ENCODE measurements at places on chromosomes 5 and 9.

- DNase-seq = no peak
Observed at GRCh38 chr5:16529306-16529705, 63.7 kb upstream of the ZNF622 start.

DNA sequence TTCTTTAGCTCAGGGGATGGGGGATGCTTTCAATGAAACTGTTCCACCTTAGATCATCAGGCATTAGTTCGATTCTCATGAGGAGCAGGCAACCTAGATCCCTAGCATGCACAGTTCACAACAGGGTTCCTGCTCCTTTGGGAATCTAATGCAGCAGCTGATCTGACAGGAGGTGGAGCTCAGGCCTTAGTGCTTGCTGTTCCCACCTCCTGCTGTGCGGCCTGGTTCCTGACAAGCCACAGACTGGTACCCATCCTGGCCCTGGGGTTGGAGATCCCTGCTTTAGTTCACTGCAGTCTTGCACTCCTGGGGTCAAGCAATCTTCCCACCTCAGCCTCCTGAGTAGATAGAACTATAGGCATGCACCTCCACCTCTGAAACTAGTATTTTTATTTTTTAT is 1369.8 kb upstream of the NUDT12 start:
- no peak for DNase-seq

- DNase-seq = no peak
Observed at GRCh38 chr9:127971357-127972235, 9.2 kb downstream of the EEIG1 start.

DNA sequence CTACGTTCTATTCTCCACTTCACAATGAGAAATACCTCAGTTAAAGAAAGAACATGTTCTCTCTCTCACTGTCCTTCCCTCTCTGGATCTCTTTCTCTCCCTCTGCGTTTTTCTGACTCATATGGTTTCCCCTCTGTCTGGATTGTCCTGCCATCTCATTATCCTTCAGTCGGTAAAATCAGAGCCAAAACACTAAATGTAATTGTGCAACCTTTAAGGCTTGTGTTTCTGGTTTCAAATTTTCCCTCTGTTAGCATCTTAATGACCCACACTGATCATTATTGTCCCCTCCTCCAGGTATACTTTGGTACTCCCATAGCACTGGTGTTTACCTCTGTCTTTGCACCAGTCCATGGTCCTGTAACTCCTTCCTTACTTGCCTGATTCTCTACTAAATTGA is 509.4 kb upstream of the C9orf72 start:
- no peak for DNase-seq

GRCh38 chr9:94867842-94868312 is 141.4 kb downstream of the AOPEP start:
- no peak for DNase-seq

GRCh38 chr5:79183617-79184016 is 52.3 kb upstream of the JMY start:
- DNase-seq = no peak

GRCh38 chr5:172855597-172856292 is 21.7 kb downstream of the ERGIC1 start:
- DNase-seq = no peak

GRCh38 chr9:95090023-95090791 is 227.3 kb downstream of the FANCC start:
- DNase-seq = no peak

DNA sequence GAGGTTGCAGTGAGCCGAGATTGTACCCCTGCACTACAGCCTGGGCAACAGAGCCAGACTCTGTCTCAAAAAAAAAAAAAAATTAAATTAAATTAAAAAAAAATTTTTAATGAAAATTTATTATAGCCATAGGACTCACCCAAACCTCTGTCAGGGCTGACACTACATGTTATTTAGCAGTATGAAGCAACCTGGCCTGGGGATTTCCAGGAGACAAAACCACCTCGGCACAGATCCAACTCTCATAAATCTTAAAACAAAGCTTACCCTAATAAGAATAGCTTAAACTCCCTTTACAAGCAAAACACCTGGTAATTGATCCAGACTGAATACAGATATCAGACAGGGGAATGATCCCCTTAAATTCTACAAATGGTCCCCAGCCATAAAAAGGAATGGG is 38.4 kb downstream of the PPP1R2B start:
- no peak for DNase-seq

DNA sequence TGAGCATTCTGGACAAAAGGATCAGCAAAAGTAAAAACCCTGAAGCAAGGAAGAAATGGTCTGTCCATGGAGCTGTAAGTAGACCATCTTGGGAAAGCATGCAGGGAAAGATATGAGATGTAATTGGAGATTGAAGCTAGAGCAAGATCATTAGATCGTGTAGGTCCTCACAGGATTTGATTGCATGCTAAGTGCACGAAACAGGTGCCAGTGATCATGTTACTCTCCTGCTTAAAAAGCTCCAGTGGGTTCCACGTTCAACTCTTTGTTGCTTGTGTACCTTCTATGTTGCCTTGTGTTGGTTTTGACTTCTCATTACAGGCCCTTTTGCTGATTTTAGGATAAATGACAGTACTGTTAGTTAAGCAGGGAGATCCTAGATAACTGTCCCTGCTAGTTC is 442.0 kb downstream of the DMRT2 start:
- DNase-seq = no peak

DNA sequence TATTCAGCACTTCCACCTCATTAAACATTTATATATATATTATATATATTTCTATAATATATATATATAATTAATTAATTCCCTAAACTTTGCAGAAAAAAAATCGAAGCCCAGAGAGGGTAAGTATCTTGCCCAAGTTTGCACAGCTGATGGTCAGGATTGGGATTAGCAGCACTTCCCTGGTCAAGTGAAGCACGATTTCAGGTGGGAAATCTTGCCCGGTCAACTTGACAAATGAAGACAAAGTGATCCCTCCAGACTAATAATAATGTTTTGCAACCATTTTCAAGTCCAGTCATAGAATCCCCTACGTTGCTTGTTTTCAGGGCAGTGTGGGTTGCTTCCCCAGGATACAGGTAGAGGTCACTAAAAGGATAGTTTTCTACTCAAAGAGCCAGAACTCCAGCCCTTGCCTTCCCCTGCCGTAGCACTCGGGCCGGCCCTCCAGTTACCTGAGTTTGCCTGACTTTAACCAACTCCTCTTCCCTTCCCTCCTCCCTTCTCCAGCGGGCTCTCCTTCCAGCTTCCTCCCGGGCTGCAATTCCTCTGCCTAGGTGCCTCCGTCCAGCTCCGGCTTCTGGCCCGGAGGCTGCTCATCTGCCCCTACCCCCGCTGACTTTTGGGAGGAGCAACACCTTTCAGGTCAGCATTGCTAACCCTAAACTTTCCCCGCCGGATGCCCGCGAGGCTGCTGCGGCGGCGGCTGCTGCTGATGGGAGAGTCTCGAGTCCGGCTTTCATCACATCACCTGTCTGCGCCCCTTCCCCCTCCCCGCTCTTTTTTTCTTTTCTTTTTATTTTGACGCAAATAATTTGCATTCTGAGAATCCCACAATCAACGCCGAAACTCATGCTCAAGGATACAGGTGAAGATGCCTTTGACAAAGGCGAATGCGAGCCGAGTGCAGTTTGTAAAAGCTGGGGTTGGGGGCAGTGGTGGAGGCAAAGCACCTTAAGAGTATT is 930 bp downstream of the PRLR start:
- DNase-seq = no peak

DNA sequence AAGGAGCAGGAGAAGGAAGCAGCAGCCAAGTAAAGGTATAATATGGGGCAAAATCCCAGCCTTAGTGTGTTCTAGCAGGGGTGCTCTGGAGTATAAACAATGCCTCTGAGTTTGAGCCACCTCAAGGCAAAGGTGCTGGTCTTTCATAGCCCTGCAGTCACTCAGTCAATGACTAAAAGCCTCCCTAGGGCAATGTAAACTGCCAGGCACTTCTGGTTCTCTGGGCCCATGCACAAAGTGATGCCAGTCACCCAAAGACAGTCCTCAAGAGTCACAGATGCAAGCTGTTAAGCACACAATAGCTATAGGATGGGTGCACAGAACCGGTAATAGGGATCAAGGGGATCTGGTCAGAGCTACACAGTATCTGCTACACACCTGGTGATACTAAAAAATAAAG is 12.6 kb downstream of the ZBTB5 start:
- no peak for DNase-seq

DNA sequence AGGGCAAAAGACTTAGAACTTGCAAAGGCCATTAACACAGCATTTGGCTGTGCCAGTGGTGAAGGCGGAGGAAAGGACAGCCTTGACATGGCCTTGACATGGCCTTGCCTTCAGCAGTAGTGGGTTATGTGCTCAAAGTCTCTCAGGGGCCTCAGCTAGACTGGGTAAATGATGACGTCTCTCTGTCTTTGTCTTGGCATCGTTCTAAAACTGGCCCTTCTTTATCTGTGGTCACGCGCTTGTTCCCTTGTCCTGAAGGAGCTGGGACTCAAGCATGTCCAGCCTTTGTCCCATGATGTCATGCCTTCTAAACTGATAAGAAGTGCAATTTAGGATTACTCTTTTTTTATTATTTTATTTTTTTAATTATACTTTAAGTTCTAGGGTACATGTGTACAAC is 88.7 kb upstream of the ATP10B start:
- no peak for DNase-seq

DNA sequence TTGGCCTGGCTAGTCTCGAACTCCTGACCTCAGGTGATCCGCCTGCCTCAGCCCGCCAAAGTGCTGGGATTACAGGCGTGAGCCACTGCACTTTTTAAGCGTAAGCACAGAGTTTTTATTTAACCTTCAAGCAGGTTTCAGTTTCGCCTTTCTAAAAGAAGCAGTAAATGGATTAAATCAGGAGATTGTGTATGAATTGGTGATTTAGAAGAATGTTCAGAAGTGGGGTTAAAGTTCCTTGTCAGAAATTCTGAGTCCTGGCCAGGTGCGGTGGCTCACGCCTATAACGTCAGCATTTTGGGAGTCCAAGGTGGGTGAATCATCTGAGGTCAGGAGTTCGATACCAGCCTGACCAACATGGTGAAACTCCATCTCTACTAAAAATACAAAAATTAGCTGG is 12.2 kb downstream of the HSPA4 start:
- no peak for DNase-seq

GRCh38 chr9:134396258-134396742 is 70.0 kb downstream of the RXRA start:
- no peak for DNase-seq

GRCh38 chr5:163695830-163696578 is 190.6 kb downstream of the MAT2B start:
- peak; percentile 47 for DNase-seq

DNA sequence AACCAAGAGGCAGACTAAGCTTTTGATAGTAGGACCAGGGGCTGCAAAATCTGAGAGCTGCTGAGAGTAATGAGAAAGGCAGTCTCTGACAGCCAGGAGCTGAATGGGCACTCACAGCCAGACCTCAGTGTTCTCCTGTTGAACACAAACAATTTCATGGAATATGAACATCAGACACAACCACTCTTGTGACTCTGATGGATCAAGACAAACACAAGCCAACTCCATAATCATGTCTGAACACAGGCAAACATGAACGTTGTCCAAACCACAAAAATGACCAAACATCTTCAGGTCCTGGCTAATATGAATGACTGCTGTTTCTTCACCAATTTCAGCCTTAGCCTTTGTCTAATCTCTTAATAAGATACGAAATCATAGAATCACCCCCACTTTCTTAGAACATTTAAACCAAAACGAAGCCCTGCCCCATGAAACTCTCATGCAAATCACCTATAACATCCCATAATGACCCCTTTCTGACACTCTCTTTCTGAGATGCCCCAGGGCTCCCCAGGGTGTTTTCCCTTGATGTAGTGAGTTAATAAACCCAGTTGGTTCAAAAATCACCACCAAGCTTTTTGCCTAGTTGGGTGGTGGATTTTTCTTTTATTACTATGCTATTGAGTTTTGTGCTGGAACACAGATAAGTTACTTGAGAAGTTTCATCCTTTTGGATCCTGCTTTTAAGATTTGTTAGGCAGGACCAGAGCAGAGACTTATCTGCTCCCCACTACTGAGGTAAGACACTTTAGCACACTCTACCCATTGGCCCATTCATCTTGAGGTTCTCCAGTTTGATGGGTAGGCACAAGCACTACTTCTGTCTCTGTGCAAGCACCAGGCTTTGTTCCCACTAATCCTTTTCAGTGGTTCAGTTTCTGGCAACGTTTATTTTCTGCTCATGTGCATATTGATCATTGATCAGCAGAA is 5.9 kb upstream of the ERAP2 start:
- DNase-seq = no peak

DNA sequence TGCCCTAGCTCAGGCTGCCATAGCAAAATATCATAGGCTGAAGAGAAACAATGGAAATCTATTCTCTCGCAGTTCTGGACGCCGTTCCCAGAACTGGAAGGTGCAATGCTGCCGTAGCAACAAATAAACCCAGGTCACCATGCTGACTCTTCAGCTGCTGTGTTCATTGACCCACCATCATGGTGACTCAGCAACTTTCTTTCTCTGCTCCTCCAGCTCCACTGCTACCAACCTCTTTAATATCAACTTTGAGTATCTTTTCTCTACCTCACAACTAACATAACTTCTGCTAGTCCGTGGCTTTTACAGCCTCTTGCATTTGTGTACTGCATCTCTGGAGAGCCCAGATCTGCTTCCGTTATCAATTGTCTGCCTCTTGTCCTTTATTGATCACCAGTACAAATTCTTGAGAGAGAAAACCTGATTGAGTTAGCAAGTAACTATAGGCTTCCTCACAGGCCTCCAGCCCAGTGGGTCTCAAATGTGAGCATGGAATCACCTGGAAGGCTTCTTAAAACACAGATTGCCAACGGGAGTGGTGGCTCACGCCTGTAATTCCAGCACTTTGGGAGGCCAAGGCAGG is 47.3 kb upstream of the SLC30A5 start:
- no peak for DNase-seq

DNA sequence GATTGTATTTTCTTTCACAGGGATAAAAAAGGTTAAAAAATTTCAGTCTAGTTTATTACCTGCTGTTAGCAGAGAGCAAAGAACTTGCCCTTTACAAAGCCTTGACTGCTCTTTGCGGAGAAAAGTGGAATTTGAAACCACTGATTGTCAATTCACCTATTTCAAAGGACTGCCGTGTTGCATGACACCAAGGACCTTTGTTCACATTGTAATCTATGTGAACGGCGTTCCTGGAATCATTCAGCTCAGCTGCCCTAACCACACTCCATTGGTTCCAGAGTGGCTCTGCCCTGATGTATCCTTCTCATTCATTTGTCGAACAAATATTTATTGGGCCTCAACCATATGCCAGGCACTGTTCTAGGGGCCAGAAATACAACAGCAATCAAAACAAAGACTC is 377.5 kb upstream of the RFX3 start:
- DNase-seq = no peak

- no peak for DNase-seq
Observed at GRCh38 chr5:6201631-6202030, 176.7 kb downstream of the MED10 start.

GRCh38 chr5:151284392-151284967 is 19.1 kb downstream of the SLC36A3 start:
- DNase-seq = no peak

- no peak for DNase-seq
Observed at GRCh38 chr5:145101246-145101645, 733.9 kb downstream of the PRELID2 start.

- no peak for DNase-seq
Observed at GRCh38 chr9:72958485-72959281, 5.8 kb upstream of the ALDH1A1 start.

Measured in neural crest cell (in vitro differentiated cells).